ENCODE measurements at places on chromosomes 12 and 14.
A peak's percentile ranks its signal among the peaks of the same experiment; 100 is the strongest.

GRCh38 chr14:105066240-105067071 is 1.2 kb upstream of the GPR132 start:
- DNase-seq: peak; percentile 54

GRCh38 chr14:24982472-24983155 is 67.3 kb downstream of the STXBP6 start:
- peak; percentile 32 for DNase-seq

DNA sequence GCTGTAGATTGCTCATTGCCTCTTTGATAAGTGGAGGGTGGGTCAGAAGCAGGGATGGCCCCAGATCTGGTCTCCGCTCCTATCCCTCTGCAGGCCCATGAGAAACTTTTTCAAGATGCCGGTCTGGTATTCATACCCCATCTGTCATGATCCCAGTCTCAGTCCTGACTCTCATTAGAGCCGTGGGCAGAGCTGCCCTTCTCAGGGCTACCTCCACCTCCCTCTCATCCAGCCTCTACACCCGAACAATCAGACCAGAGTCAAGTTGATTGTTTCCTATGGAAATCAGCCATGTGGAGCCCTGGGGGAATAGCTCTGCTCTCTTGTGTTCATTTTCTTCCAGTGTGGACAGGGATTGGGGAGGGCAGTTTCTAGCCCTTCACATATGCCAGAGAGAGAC is 45.8 kb downstream of the NEUROD4 start:
- DNase-seq: no peak

- no peak for DNase-seq
These were observed 614.9 kb downstream of the VRK1 start for GRCh38 chr14:97411938-97412612.
